NCI-H1048 (cell line): ENCODE measurements at places on chromosomes 4 and X.

- DNase-seq, result no peak
Measured at GRCh38 chr4:40865696-40866095, 115.9 kb downstream of the NSUN7 start.

- DNase-seq, result no peak
Measured at GRCh38 chrX:12843061-12843667, 23.7 kb upstream of the TLR7 start.

- DNase-seq, result no peak
Measured at GRCh38 chrX:16528620-16529019, 121.3 kb upstream of the S100G start.

DNA sequence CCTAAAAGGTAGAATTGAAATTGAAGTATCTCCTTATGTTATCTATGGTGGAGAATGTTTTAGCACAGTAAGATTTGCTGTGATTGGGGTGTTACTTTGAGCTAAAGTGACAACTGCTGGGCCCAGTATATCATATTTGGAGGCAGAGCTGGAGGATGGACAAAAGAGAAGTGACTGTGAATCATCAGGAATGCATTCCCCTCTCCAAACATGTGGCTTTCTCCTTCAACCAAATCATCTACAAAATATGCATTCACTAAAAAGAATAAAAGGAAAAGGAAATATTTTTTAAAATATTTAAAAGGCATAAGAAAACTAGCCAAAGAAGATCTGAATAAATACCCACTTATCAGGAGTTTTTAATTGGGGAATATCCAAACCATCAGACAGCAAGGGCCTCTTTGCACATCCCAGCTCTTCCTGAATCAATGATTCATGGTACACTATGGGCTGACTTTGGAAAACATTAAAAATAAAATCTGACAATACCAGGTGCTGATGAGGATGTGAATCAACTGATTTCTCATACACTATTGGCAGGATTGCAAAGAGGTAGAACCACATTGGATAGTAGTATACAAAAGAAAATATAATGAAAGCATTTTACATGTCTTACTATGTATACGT, 671.7 kb upstream of the NR3C2 start:
- no peak for DNase-seq

- DNase-seq, result no peak
Measured at GRCh38 chr4:74475091-74475800, 30.3 kb downstream of the AREG start.

DNA sequence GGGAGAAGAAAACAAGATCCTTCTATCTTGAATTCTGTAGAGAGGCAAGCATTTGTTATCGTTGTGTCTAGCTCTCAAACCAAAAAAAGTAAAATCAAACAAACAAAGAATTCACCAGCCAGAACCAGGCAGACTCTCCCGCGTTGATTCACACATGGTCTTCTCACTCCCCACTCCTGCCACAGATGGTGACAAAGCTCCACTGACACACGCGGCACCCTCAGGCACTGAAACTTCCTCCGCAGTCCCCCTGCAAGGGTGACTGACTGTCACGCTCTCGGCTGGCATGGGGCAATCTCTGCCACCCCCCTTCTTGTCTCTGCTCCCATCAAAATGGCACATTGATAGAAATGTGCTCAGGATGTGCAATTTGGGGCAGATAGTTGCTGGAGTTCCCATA, 304.9 kb downstream of the DHX15 start:
- no peak for DNase-seq

DNA sequence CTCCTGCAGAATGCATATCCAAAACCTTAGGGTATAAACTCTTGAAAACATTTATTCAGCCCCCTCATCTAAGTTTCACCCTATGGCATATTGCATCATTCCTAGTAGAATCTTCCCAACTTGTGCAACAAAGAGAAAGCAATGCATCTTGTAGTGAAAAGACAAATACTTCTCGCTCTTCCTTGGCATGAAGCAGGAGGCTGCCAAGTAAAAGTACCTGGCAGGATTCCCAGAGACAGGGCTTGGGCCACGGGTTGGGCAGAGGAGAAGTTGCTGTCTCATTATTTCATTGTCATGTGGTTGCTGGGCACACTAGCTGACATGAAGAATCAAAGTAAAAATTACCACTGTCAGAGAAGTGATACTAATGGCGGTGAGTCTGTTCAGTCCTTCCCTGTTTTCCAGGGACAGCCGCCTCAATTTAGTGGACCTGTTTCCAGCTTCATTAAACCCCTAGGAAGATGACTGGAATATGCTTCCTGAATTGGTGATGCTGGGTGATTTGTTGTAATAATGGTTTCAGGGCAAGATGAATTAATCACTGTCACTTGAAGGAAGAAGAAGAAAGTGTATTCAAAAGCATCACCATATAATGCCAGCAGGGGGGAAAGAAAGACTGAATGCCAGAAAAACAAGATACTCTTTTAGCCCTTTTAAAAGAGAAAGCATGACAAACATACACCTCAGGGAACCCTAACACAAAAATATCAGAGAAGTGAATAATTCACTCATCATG, 380.5 kb upstream of the IGFBP7 start:
- DNase-seq, result no peak

DNA sequence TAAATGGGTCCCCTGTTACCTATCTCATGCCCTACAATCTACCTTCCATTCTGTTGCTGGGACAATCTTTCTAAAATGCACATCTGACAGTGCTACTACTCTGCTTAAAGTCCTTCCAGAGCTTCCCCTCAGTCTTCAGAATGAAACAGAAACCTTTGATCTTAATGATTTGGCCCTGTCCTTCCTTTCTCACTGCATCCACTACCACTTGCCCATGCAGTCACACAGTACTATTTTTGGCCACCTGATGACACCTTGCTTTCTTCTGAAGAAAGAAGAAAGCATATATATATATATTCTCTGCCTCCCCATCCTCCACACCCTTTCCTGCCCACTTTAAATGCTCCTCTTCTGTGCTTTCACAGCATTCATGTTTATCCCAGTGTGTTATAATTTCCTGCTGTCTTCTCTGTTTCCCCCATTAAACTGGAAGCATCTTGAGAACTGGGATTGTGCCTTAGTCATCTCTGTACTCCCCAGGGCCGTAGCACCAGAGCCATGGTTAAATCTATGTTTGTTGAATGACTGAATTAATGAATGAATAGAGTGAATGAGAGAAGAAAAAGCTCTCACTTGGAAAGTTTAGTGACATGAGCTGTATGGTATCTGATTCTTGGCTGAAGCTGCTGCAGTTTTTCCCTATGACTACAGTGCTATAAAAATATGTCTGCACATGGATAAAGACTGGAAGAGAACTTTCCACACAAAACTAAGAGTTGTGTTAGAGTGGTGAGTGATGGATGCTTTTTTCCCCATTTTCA, 56.2 kb downstream of the RTL9 start:
- DNase-seq, result no peak

- DNase-seq, result no peak
Measured at GRCh38 chr4:189804894-189805293, 135.8 kb upstream of the FRG1 start.

DNA sequence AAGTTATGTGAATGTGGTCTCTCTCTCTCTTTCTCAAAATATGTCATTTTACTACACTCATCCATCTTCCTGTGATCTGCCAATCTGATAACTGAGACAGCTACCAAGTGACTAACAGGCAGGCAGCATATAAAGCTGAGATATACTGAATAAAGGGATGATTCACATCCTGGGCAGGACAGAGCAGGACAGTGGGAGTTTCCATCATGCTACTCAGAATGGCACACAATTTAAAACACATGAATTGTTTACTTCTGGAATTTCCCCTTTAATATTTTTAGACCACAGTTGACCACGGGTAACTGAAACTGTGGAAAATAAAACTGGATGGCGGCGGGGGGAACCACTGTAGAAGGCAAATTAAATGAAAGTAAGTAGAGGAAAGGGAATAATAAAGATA, 58.6 kb upstream of the DCTD start:
- no peak for DNase-seq

DNA sequence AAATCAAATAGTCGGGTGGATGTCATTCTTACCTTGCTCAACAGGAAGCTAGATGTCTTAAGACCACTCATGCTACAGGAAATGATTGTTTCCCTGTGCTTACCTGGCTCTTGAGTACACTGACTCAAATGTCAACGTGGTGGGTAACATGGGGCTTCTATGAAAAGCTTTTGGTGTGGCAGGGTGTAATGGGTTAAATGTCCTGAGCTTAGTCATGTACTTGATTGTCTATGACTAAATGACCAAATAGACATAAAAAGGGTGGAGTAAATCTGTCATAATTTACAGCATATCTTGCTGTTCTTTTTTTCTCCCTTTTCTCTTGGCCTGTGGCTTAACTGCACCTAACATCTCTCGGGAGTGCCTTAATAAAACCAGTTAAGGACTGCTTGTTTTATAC, 44.9 kb downstream of the CCNG2 start:
- no peak for DNase-seq

- DNase-seq, result no peak
Measured at GRCh38 chr4:35151816-35152572, 1092.3 kb downstream of the ARAP2 start.

GRCh38 chrX:134382821-134383220, 77.1 kb upstream of the HPRT1 start:
- DNase-seq, result no peak

- DNase-seq, result peak; percentile 38
Measured at GRCh38 chr4:121656269-121656641, 40.5 kb downstream of the ANXA5 start.

- DNase-seq, result no peak
Measured at GRCh38 chrX:115178473-115178872, 10.7 kb upstream of the RBMXL3 start.

DNA sequence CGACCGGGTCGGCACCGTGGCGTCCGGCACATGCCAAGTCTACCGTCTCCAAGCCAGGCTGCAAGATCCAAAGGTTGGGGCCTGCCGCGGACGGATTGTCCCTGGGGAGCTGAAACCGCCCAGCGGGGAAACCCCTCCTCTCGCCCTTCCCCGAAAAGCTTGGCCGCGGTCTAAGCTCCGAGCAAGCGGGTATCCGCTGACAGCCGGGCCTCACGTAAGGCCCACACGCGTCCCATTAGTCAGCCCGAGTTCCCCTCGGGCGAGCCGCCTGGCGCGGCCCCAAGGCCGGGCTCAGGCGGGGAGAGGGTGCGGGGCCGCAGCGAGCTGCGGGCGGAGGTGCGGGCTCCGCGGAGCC, 6.8 kb upstream of the BCOR start:
- no peak for DNase-seq

DNA sequence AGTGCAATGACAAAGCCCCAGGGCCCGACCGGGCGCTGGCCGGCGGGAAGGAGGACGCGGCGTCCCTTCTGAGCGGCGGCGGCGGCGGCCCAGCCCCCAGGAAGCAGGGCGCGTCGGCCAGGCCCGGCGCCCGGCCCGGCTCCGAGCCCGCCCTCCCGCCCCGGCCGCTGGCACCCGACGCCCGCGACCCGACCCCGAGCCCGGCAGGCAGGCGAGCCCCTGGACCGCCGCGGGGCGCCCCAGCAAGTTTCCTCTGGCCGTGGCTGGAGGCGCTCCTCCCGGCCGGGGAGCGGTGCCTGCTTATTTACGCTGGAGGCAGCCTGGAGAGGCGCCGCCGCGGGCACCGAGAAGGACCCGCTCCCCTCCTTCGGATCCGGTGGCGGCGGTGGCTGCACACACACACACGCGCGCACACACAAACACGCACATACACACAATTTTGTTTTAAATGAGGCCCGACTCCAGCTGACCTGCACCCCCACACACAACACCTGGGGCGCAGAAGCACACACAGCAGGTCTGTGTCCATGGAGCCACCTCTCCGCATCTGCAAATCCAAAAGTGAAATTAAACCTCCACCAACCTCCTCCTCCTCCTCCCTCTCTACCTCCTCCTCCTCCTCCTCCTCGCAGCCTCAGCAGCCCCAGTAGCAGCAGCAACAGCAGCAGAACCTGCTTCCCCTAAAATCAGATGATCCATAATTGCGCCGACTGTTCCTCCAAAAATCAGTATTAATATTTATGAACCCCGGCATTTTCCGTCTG, 669 bp downstream of the IRF2 start:
- no peak for DNase-seq

DNA sequence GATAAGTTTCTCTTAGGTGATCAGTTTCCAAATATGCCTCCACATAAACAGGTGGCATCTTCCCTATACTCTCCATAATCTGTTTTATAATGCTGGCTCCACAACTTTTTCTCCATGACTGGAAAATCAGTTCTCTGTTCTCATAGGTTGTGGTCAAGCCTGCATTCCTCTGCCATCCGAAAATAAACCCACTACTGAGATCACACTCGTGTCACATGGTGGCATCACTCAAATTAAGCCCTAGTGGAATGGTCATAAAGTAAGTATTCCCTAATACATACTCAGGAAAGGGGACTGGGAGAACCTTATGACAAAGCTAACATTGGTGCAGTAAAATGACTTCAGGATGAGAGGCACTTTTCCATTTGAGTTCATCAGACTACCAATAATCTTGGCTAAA, 37.6 kb downstream of the MAGED4B start:
- DNase-seq, result no peak

- DNase-seq, result no peak
Measured at GRCh38 chr4:38411092-38411491, 252.9 kb upstream of the KLF3 start.

- DNase-seq, result no peak
Measured at GRCh38 chrX:44343412-44344141, at the start of gene EFHC2. TSS of gene EFHC2 (minus strand) at chrX:44343672. CDS start at chrX:44343588, 84 bp downstream.

DNA sequence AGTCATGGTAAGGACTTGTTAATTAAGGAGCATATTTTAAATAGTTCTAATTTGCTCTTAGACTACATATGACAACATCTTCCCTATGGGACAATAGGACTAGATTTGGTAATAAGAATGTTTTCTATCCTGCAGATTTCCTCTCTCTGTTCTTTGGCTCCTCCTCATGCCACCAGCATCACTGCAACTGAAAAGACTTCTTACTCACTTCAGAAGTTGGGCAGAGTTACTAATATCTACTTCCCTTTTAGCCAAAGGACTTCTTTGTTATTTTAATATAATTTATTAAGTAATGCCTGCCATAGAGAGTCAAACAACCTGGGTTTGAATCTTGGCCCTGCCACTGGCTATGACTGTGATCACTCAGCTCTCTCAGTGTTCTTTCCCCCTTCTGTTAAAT, 16.4 kb downstream of the MMAA start:
- DNase-seq, result no peak

DNA sequence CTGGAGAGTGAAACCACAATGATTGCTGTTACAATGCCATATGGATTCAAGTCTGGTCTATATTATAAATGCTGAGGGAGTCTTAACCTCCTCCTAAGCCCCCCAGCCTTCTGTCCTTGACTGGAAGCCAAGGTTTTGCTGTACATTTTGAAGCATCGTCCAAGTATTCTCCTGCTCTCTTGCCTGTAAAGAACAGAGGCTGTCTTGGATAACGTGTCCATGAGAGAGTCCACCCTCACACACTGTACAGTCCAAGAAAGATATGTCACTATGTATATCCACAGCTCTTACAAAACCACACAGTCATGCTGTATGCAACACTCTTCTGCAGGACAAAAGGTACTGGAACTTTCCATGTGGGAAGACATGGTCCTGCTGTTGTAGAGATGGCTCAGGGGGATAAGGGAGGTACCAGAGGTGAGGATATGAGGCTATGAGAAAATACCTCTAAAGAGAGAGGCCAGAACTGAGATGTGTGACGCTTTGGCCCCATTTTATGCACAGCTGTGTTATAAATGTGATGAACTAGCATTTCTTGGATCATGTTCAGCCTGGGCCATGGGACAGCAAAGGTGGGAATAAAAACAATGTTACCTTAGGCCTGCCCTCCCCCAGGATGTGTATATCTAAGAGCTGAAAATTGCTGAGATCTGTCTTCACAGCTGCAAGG, 678.6 kb downstream of the IQCM start:
- DNase-seq, result no peak
